ENCODE measurements at places on chromosomes 13 and 19.

DNA sequence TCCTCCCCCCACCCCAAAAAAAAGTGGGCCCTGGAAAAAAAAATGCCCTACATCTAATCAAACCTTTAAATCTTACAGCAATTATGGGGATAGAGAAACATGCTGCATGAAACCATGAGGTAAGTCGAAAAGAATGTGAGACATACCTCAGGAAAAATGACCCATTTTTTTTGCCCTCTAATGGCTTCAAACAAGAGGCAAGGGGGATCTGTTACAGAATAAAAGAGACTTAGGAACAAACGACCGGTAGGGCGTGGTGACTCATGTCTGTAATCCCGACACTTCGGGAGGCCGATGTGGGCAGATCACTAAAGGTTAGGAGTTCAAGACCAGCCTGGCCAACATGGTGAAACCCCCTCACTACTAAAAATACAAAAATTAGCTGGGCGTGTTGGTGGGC, 8.4 kb downstream of the RGL3 start:
- DNase-seq = no peak

- no peak for DNase-seq
These were observed 4.1 kb upstream of the NTN5 start for GRCh38 chr19:48676887-48677286.

DNA sequence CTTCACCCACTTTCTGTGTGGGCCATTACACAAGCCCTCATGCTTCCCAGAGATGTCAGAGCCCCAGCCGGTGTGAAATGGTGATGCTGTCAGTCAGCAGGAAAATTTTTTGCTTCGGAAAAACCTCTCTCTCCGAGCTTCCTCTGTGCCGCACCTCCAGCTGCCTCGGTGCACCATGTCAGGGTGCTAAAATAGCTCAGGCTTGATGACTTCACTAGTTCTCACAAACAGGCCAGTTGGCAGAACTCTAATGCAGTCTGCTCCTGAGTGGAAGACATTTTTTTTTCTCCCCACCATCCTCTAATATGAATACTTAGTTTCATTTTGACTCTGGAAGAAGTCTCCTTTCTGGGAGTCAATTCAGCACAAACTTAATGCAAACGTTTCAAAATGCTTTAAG, 71.3 kb downstream of the KLF12 start:
- no peak for DNase-seq

DNA sequence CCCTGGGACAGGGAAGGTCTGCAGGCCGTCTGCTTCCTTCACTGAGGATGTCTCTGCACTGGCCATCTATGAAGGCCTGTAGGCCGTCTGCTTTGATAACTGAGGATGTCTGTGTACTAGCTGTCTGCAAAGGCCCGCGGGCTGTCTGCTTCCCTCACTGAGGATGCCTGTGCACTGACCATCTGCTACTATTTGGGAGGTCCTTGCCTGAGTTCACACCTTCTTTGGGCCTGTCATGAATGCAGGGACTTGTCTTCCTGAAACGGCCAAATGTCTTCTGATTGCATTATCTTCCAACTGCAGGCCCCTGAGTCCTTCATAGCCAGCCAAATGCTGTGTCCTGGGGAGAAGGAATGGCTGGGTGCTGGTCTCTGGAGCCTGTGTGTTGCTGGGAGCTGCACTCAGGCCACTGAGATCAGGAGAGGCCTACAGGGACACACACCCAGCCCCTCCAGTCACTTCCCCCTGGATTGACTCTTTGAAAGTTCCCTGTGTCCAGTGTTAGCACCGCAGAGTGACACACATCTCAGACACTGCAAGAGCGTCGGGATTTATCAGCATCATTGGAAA, 72.9 kb downstream of the TEX29 start:
- no peak for DNase-seq

GRCh38 chr13:73602295-73602694, 531.9 kb downstream of the KLF12 start:
- DNase-seq = no peak

- DNase-seq = no peak
These were observed 329.8 kb upstream of the MIR17HG start for GRCh38 chr13:91017669-91018053.

DNA sequence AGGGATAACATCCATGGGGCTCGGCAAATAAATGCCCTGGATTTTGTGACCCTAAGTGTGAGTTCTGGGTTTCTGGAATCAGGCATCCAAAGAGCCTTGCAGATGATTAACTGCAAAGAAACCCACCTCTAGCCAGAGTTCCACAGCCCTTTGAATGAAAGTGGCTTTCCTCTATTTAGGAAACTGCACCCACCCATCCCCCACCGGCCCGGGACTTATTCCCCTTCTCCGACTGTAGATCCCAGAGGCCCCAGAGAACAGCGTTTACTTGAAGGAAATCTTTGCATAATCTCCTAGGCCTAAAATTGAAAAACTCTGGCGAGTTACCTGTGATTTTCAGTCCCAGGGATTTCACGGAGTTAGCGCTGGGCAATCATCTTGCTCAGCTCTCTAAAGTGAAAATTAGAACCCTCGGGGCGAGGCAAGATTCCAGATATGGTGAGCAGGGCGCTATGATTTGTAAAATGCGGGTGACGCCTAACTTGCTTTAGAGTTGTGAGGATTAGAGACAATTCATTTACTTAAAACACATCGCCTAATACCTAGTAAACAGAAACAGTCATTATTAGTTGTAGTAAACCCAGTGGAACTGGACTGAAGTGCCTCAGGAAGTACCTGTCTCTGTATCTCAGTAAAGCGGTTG, 9.4 kb downstream of the URAD start:
- DNase-seq = no peak

DNA sequence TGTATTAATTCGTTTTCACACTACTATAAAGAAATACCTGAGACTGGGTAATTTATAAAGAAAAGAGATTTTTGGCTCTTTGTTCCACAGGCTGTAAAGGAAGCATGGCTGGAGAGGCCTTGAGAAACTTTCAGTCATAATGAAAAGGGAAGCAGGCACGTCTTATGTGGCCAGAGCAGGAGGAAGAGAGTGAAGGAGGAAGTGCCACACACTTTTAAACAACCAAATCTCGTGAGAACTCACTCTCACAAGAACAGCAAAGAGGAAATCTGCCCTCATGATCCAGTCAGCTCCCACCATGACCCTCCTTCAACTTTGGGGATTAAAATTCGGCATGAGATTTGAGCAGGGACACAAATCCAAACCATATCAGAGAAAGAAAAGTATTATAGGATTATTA, 1255.9 kb upstream of the MIR17HG start:
- DNase-seq = no peak

DNA sequence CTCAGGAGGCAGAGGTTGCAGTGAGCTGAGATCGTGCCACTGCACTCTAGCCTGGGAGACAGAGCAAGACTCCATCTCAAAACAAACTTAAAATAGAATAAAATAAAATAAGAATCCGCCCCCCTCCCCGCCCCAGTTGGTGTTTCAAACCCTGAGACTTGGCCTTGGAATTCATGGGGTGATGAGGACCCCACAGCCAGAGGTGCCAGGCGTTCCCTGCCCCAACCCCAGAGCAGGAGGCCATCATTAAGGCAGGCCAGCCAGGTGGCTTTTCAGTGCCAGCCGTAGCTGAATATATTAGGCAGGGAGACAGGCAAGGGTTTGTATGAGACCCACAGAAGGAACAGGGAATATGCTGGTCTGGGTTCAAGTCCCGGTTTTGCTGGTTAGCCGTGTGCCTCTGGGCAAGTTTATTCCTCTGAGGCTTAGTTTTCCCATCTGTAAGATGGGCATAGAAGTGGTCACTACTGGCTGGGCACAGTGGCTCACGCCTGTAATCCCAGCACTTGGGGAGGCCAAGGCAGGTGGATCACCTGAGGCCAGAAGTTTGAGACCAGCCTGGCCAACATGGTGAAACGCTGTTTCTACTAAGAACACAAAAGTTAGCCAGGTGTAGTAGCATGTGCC, 12.3 kb downstream of the HPN start:
- DNase-seq = no peak

GRCh38 chr13:72567566-72567965, 159.9 kb downstream of the MZT1 start:
- no peak for DNase-seq
